Large intestine (tissue), 12 donors: ENCODE measurements at places on chromosomes 7 and 10. TPM values are rescaled to one million over a fixed set of nuclear protein-coding genes. Genes with fewer than 3 reads are reported as not detected.

The RNF133 gene
- polyA plus RNA-seq: 0.10 TPM

The PNLIPRP1 gene
- polyA plus RNA-seq: 0.63 TPM

The STOX1 gene
- 5.8 TPM for polyA plus RNA-seq

The HDAC9 gene
- 6.2 TPM for polyA plus RNA-seq

The ZC3HAV1L gene
- 13.1 TPM for polyA plus RNA-seq
